ENCODE measurements at places on chromosomes 6 and 20.

DNA sequence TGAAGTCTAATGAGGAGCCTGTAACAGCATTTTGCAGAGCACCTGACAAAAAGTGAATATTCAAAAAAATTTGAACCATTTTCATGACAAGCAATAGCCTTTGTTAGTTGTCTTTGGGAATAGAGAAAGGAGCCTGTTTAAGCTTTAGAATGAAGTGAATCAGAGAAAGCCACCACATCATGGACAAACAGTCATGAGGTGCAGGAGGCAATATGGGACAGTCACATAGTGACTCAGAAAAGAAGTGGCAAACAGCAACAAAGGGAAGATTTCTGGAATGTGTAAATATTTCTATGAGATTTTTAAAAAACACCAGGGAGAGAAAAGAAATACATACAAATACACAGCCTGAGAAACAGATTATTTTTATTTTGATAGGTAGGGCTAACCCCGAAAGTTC lies 6.6 kb downstream of the KLHL31 start:
- no peak for DNase-seq

DNA sequence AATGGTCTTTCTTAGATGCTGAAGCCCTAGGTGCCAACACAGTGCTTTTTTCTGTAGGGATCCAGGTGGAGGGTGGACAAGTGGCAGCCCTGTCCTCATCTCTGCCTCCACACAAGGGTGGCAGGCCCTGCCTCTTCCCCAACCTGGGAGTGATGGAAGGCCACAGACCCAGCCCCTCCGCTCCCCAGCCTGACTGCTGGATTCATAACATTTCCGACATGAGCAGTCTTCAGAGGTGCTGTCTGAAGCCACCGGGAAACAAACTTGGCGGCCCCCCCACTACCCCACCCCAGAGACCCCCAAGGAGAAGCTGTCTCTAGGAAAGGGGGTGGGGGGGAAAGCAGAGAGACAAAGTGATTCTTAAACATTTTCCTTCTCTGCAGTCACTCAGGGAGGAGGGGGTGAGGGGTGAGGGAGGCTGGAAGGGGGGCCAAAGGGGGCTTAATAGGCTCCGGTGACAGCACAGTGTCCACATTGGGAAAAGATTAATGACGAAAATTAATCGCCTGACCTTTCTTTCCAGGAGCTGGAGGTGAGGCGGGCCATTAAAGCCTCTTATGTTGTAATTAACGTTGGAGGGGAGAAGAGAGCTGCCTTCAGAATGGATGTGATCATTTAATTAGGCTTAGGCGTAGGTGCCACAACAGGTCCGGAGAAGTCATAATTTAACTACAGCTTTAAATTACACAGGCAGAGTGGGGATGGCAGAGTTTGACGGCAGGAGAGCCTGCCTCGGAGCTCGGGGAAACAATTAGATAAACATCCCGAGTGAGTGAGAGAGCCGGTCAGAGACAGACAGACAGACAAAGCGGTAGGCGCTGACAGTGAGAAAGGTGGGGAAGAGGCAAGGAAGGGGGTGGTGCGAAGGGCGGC lies 76.8 kb upstream of the FOXP4 start:
- DNase-seq, result no peak

DNA sequence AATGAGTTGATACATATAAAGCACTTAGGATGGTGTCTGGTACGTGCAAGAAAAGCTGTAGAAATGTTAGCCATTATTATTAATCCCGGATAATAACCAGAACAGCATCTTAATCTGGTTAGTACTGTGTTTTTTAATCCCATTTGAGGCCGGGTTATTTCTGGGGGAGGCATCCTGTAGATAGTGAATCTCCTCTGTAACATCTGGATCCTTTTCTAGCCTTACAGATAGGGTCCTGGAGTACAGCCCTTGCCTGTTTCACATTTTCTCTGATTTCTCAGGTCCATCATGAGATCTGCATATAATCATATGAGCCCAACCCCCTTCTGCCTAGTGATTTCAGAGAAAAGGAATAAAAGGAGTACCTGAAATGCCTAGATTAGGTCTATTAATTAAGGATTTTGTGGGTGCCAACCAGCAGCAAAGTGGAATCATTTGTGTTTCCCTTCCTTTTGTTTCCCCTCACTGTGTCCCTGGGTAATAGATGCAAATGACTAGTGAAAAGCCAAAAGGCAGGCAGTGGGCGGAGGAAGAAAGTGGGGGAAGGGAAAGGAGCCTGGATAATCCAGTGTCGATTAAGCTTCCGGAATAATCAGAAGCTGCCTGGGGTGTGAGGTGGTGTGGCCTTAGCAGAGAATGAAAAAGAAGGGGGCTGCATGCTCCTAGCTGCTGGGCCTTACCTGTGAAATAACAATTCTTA lies 88.9 kb downstream of the SOBP start:
- DNase-seq, result no peak

DNA sequence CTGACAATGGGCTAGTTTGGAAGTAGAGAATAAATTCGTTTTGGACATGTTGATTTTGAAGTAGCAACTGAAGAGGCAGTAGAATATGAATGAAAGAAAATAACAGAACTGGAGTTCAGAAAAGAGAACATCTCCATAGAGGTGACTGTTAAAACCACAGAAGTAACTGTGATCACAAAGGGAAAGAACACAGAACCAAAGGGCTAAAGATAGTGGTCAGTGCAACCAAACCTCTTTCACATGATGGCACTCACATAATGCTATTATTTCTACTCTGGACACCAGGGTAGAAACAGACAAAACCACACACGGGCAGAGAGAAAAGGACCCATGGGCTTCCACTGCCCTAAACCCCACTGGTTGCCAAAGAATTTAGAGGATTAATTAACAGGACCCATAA lies 58.5 kb downstream of the CDK19 start:
- DNase-seq, result no peak

- no peak for DNase-seq
Measured at GRCh38 chr6:148316308-148316707, 26.3 kb upstream of the SASH1 start.

DNA sequence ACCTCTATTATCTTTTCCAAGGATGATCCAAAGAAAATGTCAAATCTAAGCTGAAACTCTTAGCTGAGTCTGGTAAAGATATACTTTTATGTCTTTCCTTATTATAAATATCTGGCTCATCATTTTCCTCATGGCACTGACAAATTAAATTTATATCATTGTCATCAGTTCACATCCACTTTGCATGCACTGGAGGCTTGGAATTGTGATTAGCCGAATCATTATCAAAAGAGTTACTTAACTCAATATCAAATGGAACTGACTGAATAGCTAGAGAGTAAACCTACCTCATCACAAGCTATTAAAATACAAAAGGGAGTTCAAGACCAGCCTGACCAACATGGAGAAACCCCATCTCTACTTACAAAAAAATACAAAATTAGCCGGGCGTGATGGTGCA lies 713.9 kb upstream of the MARCKS start:
- no peak for DNase-seq

- no peak for DNase-seq
Measured at GRCh38 chr20:23214903-23215302, 128.8 kb upstream of the CD93 start.

DNA sequence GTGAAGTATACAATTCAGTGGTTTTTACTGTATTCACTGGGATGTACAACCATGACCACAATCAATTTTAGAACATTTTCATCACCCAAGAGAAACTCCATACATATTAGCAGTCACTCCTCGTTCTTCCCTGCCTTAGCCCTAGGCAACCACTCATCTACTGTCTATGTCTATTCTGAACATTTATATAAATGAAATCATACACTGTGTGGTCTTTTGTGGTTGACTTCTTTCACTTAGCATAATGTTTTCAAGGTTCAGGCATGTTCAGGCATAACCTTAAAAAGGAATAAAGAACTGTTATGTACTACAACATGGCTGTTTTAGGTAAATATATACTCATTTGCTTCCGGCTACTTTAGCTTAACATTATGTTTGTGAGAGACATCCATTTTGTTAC lies 37.3 kb downstream of the BLTP3A start:
- no peak for DNase-seq

DNA sequence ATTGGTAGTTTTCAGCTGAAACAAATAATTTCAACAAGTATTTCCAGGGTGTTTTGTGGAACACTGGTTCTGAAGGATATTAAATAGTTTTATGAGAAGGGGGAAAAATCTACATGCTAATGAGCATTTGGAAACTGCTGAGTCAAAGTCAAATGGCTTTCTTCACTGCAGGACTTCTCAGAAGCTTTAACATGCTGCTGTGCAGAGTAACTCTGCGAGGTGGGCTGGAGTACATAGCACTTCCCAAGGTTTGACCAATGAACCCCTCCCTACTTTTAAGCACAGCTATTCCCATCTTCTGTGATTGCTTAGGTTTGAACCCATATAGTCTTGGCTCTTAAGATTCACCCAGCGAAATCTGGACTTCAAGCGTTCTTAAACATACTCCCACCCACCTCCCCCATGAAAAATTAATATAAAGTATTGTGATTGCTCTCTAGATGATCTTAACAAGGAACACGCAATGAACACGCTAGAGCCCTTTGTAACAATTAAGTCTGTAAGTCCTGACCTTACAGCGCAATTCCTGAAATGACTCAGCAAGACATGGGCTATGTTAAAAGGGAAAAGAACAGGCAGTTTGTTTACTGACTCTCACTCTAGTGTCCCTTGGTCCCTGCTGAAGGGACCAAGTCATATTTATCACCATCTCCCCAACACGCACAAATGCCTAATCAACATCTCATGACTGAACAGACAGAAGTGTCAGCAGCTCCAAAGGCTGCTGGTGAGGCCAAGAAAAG lies 105.2 kb downstream of the NFATC2 start:
- DNase-seq, result no peak

- no peak for DNase-seq
Measured at GRCh38 chr6:145428706-145429105, 306.6 kb downstream of the EPM2A start.

- DNase-seq, result no peak
Measured at GRCh38 chr20:49594931-49595315, 27.0 kb upstream of the PTGIS start.

GRCh38 chr6:46016063-46016608 lies 476 bp upstream of the CLIC5 start:
- DNase-seq, result no peak

- DNase-seq, result no peak
Measured at GRCh38 chr6:83257791-83258190, 64.6 kb downstream of the RWDD2A start.

DNA sequence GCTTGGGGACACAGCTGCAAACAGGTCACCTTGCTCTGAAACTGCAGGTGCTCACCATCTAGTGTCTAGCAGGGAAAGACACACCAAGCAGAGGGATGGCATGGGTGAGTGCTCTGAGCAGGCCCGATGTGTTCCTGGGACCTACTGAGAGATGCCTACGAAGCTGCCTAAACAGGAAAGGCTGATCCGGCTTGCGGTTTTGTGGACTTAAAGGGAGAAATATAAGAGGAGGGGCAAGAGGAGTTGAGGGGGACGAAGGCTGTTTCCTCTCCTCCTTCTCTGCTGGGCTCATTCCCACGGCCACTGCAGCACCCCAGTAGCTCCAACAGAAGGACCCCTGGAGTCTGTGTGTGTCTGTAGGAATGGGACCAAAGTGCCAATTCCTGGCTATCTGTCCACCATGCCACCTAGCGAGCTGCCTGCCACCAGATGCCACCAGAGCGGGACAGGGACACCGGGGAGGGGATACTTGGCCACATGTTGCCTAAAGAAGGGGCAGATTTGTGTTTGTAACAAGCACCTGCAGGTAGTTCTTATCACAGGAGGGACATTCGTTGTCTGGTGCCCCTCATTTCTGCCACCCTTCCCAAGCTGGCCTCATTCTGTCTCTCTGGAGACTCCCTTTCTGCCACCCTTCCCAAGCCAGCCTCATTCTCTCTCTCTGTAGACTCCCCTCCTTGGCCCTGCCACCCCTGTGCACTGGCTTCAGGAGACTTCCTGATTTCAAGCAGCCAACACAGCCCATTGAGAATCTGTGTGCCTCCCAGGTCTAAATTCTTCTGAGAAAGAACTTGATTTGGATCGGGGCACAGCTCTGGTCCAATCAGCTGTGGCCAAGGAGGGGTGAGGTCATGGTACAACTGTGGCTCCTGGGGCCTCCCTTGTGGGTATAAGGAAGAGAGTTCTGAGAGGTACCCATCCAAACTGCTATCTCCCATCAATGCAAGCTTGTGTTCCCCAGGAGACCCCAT lies 221.8 kb downstream of the ANKRD60 start:
- no peak for DNase-seq

DNA sequence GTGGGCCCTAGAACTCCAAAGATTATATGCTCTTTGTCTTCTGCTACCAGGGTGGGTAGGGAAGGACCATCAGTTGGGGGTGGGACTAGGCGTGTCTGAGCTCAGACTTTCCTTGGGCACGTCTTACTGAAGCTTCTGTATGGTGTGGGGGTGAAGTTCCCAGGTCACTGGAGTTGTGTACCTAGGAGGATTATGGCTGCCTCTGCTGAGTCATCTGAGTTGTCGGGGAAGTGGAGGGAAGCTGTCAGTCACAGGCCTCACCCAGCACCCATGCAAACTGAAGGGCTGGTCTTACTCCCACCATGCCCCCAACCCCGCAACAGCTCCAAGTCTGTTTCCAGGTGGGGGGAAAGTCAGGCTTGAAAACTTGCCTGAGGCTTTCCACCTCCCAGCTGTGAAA lies 90.1 kb downstream of the LPA start:
- no peak for DNase-seq

DNA sequence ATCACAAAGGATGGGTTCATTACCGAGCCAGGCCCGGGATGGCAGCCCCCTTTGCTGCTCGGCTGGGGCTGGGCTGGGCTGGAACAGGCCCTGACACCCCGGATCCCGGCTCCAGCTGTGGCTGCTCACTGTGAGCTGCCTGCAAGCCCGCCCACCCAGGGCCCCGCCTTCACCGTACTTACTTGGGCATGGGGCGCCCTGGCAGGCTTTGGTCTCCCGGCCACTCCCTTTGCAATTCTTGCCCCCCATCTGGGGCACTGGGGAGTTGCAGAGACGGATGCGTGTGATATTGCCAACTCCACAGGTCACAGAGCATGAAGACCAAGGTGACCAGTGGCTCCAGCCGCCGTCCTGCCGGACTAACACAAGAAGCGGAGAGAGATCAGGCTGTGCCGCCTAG lies 16.7 kb downstream of the THBS2 start:
- DNase-seq, result no peak

DNA sequence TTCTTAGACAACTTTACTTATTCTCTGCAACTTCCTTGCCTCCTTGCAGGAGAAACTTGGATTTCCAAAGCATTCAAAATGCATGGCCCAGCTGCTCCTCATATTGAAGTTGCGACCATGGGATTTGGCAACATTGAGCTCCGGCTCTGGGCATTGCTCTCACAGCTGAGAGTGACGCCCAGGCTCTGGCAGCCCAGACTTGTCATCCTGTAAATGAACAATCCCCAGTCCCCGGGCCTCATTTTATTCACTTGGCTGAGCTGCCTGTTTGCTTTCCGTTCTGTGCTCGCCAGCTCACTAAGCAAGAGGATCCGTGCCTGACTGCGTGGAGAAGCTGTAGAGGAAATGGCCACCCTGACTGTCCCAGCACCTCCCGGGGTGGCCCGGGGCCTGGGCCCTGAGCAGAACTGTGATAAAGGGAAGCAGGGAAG lies 119.5 kb upstream of the CD93 start:
- DNase-seq, result no peak

- no peak for DNase-seq
Measured at GRCh38 chr6:42105156-42105648, 37.2 kb downstream of the C6orf132 start.
